ENCODE measurements at places on chromosomes 2 and 18.

DNA sequence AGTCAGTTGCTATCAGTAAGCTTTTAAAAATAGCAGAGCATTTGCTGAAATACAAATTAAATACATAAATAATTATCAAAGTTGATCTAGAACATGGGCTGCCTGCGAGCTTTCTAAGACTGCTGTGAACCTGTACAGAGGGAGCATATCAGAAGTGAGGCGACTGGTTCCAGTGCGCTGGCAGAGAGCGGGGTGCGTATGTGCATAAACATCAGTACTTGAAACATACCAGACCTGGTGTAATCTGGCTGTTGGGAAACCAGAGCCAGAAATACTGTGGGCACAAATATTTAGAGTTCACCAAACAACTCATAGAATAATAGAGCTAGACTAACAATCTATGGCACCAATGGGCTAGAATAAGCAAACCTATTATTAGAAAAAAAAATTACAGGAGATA, 27.3 kb downstream of the PDIA6 start:
- DNase-seq: no peak

GRCh38 chr2:20072436-20073158, 21.2 kb upstream of the LAPTM4A start:
- no peak for DNase-seq

GRCh38 chr18:51537487-51537886, 340.0 kb upstream of the MEX3C start:
- DNase-seq: no peak

DNA sequence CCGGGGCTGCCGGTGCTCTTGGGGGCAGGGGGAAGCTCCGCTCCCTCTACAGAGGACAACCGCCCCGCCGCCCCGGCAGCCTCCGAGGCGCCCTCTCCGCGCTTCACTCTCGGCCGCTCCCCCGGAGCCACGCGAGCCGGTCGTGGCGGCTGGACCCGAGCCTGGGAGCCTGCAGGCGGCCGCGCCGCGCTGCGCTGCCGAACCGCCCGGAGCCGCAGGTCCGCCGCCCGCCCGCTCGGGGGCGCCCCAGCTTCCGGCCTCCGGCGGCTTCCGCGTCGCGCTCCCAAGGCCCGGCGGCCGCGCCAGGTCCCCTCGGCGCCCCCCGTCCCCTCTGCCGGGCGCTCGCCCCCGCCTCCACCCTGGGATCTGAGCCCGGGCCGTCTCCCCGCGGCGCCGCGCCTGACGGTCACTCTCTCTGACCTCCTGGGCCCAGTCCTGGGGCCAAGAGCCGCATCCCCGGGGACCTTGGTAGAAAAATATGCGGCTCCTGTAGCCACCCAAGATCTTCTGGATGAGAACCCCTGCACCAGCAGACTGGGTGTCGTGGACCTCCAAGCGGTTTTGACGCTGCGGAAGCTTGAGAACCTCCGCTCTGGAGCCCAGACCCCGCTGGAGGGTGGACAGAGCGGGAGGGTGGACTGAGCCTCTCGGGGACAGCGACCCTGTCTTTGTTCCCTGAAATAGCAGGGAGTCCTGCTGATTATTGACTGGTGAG, 44.3 kb downstream of the SERTAD2 start:
- DNase-seq: peak; percentile 60

DNA sequence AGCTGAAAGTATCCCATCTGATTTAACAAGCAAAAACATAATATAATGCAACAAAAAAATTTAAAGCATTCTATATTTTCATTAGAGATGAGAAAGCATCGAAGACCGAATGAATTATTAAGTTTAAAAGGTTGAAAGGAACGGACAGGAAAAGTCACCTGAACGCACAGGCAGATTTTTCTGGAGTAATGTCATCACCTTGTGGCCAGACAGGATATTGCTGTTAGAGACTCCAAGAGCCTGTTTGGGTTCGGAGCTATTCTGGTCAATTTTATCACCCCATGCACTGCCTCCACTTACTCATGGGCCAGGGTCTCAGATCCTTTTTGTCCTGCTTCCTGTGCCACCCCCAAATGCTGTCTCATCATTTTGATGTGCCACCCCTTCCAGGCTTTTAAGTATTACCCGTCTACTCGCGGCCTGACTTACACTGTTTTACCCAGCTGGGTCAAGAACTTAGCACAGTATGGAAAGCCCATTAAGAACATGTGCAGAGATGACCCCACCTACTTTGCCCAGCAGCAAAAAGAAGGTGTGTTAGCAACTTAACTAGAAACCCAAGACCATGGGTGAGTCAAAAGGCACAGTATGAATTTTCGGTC, 27.3 kb downstream of the GKN2 start:
- peak; percentile 78 for DNase-seq

- DNase-seq: peak; percentile 44
These were observed 1.8 kb upstream of the ALK start for GRCh38 chr2:29923110-29923721.

DNA sequence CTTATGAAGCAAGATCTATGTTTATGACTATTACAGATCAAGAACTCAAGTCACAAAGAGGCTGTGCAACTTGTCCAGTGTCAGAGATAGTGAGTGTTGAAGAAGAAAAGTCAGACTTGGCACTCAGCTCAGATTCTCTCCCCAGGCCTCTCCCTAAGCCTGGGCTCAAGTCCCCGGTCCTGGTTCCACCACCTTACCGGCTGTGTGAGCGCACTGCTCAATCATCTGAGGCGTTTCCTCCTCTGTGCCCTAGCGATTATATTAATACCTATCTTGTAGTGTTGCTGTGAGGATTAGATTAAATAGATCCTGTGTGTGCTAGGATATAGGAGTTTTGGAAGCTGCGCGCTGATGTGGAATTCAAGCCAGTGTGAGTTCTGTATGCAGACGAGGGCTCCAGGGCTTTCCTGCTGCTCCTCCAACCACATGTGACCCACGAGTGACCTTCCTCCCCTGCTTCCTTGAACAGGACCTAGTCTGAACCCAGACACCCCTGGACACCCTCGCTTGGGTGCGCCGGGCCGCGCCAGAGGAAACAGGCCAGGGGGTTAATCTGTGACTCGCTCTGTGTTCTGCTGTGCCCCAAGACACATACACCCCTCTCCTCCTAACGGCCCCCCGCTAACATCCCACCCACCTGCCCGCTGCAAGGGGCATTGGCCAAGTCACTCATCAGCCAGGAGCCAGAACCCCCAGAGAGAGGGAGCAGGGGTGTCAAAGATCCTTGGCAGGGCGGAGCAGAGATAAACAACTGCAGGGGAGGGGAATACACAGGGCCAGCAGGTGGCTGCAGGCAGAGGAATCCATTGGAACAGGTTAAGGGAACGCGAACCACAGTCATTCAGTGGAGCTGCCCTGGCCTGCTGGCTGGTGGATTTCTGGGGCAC, 38.3 kb downstream of the TNS1 start:
- DNase-seq: no peak

DNA sequence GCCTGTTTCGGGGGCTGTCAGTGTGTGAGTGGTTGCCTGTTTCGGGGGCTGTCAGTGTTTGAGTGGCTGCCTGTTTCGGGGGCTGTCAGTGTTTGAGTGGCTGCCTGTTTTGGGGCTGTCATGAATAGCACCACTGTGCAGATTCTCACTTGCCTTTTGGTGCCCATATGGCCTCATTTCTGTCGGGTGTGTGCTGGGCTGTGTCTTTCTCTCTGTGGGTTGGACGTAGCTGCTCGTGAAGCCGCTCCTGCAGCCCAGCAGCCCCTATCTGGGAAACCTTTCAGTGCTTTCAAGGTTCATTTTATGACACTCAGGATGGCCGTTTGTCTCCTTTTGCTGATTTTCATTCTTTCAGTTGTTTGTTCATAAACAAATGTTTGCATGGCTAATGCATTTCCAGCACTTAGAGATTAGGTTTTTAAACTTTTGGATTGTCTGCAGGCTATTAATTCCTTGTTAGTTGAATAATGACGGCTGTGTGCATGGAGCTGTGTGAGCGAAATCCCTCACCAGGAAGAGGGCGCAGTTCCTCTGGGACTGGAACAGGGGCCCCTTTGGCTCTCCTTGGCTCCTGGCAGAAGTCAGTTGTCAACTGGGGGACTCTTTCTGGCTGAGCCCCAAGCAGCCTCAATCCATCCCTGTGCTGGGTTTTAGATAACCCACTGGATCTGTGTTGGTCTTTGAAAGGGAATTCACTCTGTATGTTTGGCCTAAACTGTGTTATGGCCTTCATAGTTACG, 10.8 kb downstream of the AGAP1 start:
- no peak for DNase-seq

DNA sequence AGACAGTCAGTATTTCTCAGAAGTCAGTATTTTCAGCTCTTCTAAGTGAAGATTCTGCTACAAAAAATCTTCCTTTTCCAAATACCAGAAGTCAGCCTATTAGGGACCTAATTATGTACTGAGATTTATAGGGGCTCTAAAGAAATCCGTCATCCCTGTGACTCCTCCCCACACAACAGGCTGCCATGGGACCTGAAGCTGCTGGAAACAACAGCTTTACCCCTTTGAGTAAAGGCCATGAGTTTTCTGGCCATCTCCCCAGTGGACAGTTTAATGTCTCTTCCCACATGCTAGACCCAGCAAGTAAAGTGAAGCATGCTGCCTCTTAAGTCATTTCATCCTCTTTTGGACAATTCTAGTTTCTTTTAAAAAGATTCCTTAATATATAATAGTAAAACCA, 255.7 kb upstream of the ACVR2A start:
- no peak for DNase-seq

DNA sequence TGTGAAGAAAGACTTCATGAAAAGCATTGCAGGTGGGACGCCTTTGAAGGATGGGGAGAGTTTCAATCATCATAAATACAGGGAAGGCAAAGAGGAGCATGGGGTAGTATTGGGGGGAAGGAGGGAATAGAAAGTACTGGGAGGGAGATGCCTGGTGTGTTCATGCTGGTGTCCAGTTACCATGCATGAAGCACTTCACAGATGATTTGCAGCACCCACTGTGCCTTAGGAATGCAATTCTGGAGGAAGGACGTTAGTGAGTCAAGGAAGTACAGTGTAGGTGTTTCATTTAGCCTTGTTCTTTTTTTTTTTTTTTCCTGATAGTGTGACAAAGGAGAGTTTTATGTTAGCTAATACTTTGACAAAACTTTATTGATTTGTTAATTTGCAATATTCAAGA, 36.8 kb downstream of the ADAM23 start:
- no peak for DNase-seq

DNA sequence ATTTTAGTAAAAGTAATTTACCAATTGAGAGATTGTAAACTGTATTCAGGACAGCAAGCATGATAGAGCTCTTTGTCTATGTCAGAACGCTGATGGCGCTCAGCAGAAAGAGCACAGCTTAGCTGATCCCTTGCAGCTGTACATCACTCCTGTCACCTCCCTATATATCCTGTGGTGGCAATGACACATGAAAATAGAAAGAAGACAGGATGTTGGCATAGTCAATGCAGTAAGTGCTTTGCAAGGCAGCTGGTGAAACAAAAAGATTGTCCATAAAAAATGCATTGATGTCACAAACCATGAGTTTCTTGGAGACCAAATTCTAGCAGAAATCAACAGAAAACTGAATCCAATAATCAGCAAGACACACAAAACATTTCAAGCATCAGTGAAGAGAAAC, 221.5 kb downstream of the RIT2 start:
- no peak for DNase-seq

- no peak for DNase-seq
These were observed 96.2 kb downstream of the RAD51AP2 start for GRCh38 chr2:17422061-17422460.

DNA sequence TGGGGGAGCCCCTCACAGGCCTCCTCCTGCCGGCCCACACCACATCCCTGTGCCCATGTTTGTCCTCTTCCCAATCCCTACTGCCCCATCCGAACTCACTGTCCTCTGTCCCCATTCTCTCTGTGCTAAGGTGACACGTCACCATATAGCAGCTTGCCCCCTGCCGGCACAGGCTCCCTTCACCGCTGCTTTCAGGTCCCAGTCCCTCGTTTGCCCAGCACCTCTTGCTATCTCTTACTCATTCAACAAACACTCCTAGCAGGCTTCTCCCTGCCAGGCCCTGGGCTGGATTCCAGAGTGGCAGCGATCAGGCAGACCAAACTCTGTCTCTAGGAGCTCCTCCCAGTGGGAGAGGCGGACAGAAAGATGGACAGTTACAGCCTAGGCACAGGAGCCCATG, 74.3 kb downstream of the TFCP2L1 start:
- no peak for DNase-seq

GRCh38 chr2:152359573-152360363, 24.8 kb downstream of the FMNL2 start:
- no peak for DNase-seq
